ENCODE measurements at places on chromosomes 5 and 9. TPM values are rescaled to one million over a fixed set of nuclear protein-coding genes. Genes with fewer than 3 reads are reported as not detected.

Gene PRXL2C
- 3.3 TPM for total RNA-seq

Gene TAF11L5
- not detected for total RNA-seq

Gene SHOC1
- not detected for total RNA-seq

Gene HTR1A
- not detected for total RNA-seq

Gene C5orf52
- not detected for total RNA-seq

Gene RNF183
- total RNA-seq: not detected

Gene TUSC1
- 24.4 TPM for total RNA-seq

Gene ELAVL2
- total RNA-seq: not detected

Gene CDC14B
- total RNA-seq: 10.9 TPM

Gene KLF4
- total RNA-seq: 12.5 TPM

Gene ARID3C
- total RNA-seq: not detected

Gene MEIKIN
- not detected for total RNA-seq

Gene GCNT4
- 3.3 TPM for total RNA-seq

Gene CTNND2
- 21.0 TPM for total RNA-seq

Gene PKD2L2
- total RNA-seq: not detected

Gene PCDHB3
- 1.8 TPM for total RNA-seq

Gene UNC13B
- 20.2 TPM for total RNA-seq

Gene ERMP1
- 11.2 TPM for total RNA-seq

Gene LCP2
- 2.6 TPM for total RNA-seq

Gene SPATA31E1
- not detected for total RNA-seq

Gene PCDHB8
- 0.52 TPM for total RNA-seq

Gene SLC45A2
- total RNA-seq: not detected

Gene SLC34A1
- total RNA-seq: not detected

Gene BHMT2
- 1.6 TPM for total RNA-seq

Gene PCDH12
- 2.9 TPM for total RNA-seq

Gene CKS2
- total RNA-seq: 4.3 TPM

Gene OBP2B
- total RNA-seq: not detected

Gene SLC25A2
- not detected for total RNA-seq

Gene ARHGEF37
- total RNA-seq: 5.9 TPM

Gene PCDHGB3
- 4.2 TPM for total RNA-seq

Gene DBH
- total RNA-seq: not detected

Measured in body of pancreas (tissue), 4 donors.